CD4-positive, alpha-beta T cell treated with Interleukin-4 for 4 hours (primary cell): ENCODE measurements at places on chromosomes 4 and X.

DNA sequence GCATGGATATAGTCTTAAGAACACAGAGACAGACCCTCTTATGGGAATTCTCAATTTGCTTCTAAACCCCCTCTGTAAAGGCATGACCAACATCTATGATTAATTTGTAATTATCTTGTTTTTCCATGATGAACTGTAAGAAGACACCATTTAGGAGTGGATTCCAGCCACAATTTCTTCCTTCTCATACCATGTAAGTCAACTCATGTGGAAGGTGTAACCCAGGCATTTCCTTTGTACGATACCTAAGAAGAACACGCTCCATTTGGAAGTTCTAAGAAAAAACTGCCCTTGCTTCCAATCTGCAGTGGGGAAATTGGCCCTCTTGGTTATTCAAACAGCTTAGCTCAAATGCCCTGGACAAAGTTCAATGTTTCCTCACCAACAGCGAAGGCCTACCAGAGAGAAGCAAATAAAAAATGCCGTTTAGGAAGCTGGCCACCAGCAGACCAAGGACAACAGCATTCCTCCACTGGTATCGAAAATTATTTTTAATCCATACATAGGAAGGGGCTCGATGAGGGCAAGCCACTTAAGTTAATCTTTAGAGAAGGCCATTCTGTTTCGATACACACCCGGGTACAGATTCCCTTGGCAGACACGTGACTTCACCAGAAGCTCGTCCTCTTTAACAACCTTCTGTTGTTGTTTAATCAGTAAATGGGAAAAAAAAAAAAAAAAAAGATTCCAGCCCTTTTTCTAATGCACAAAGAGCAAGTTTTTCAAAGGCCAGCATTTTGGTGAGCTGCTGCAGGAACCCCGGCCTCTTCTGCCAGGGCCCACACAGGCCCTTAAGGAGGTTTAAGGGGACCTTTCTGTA is 2.6 kb downstream of the DHRSX start:
- no peak for DNase-seq

- DNase-seq = no peak
Measured at GRCh38 chr4:105357258-105357980, 116.4 kb downstream of the PPA2 start.

DNA sequence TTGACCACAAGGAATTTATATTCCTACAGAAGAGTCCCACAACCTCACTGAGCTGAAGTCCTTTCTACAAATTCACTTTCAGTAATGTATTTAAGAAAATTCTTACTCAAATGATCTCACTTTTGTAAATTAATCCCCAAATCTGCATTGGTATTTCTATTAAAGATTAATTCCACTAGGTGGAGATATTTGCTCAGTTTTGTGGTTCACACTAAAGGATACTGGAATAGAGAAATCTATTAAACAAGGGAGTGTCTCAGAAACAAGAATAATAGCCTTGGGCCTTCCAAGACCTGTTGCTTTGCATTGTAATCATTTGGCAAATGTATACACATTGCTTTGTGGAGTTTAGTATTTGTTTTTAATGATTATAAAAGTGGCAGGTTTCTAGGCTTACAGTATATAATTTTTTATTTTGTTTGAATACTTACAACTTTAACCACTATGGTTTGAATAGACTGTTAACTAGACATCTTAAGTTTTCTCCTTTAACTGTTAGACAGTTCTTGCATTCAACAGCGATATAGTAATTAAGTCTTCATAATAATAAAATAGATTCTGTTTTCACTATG is 25.9 kb downstream of the CFAP299 start:
- DNase-seq = peak; percentile 47

- DNase-seq = no peak
Measured at GRCh38 chrX:136714626-136715599, 65.8 kb downstream of the ARHGEF6 start.

- no peak for DNase-seq
Measured at GRCh38 chr4:188002323-188002722, 6.8 kb downstream of the ZFP42 start.

DNA sequence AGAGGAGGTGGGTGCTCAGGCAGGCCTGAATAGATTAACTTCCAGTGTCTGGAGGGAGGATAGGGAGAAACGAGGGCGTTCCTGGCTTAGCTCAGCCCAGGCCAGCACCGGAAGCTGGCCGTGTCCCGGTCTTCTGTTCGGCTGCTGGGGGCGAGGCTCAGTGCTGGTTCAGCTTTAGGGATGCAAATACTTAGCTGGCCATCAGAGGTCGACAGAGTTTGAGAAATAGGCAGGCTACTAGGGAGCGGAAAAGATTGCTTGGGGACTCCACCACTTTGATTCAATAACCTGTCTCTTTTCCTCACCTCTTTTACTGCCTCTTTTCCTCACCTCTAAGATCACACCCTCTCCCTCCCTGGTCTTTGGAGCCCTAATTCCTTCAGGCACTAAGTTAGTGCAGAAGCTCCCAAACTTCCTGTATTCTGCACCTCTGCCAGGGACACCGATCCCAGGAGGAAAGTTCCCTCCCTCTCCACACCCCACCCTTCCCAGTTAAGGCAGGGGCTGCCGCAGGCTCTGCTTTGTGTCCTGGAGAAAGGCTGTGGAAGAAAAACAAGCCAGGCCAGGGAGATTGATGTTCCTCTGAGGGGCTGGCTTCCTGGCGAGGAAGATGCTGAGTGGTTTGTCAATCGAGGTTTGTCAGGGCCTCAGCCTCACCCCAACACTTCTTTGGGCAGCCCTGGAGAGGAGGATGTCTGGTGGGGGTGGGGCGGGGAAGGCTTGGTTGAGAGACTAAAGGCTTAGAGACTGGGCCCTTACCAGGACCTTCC is 6.0 kb upstream of the EFNB1 start:
- peak; percentile 13 for DNase-seq

GRCh38 chrX:45758738-45759397 is 558.2 kb upstream of the DIPK2B start:
- DNase-seq = peak; percentile 64

GRCh38 chr4:3019145-3019846 is 55.0 kb downstream of the HTT-AS start:
- no peak for DNase-seq
